ENCODE measurements at places on chromosomes 1 and 21.
A peak's percentile ranks its signal among the peaks of the same experiment; 100 is the strongest.

GRCh38 chr1:33089457-33089856, 8.5 kb downstream of the AZIN2 start:
- DNase-seq, result no peak

- DNase-seq, result no peak
Measured at GRCh38 chr1:191641420-191642260, 516.6 kb upstream of the RGS18 start.

- no peak for DNase-seq
Measured at GRCh38 chr1:237416924-237417655, 375.1 kb downstream of the RYR2 start.

DNA sequence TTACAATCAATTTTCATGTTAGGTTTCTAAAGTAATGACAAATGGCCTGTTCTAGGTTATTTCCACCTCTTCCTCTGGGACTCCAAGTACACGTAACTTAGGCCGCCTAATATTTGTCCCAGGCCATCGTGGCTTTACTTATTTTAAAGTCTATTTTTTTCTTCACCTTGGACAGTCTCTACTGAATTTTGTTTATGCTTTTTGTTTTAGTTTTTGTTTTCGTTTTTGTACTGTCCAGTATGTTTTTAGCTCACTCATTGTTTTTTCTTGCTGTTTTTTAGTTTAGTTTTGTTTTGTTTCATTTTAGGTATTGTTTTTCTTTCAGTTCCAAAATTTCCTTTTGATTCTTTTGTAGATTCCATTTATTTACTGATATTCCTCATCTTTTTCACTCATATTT, 187.7 kb upstream of the RNPC3 start:
- DNase-seq, result no peak

DNA sequence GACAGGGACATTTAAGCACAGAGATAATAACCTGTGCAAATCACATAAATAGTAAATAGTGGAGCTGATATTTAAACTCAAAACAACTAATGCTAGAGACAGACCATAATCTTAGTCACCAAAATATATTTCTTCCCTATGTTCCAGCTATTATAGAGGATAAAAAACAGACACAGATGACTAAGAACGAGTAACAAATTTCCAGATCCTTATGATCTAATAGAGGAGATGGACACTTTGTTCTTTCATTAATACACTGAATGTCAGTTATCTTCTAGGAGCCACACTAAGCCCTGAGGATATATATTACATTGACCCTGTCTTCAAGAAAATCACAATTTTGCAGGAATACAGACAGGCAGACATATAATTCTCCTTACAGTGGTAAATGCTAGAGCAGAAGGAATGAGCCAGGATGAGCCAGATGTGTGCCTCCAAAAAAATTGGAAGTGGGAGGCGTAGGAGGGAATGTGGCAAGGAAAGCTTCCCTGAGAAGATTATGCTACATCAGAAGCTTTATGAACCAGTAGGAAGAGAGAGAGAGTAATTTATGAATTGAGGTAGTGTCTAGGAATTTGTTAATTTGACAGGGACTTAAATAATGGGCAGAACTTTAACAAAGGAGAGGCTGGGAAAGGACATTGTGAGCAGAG, 395.4 kb upstream of the BEND5 start:
- DNase-seq, result no peak

- peak; percentile 6 for DNase-seq
Measured at GRCh38 chr21:32413015-32413504, 554 bp downstream of the EVA1C start.

DNA sequence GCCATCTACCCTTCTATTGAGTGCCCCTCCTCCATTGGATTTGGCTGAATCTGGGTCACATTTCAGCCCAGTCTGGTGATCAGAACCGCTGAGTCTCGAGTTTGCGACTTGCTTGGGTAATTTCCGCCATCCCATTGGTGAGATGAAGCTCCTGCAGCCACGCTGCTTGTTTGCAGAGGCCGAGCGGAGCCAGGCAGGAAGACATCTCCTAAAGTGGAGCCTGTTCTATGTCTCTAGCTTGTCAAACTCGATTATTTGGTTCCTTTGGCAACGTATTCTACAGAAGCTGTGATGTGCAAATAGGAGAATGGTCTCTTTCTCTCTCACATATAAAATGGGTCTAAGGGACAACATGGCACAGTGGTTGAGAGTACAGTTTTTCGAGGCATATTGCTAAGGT, 206.8 kb upstream of the PLXNA2 start:
- no peak for DNase-seq

- DNase-seq, result peak; percentile 10
Measured at GRCh38 chr1:232629250-232630046, 485 bp downstream of the SIPA1L2 start.

DNA sequence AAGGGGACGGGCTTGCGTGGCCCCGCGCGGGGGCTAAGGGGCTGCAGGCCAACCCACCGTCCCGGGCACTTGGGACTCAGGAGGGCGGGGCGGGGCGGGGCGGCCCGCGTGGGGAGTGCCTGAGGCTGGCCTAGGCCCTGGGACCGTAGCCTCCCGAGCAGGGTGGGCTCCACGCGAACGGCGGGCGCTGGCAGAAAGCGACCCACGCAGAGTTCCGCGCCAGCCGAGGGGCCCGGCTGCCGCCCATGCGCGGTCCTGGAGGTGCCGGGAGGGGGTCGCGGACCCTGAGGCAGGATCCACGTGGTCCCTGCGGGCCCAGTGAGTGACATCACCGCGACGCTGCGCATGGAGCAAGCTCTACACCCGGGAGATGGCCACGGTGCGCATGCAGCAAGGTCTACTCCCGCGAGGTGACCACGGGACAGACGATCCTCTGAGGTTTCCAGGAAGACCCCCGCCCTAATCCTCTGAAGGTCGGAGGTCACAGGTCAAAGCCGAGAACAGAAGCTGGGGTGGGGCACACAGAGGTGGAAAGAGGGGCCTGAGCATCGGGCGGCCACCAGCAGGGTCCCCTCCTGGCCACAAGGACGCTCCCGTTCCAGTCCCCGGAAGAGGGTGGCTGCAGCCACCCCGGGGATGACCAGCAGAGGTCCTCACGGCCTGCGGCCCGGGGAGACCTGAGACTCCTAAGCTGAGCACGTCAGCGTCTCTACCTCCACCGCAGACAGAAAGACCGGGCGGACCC, 13.5 kb upstream of the SLC19A1 start:
- peak; percentile 65 for DNase-seq

DNA sequence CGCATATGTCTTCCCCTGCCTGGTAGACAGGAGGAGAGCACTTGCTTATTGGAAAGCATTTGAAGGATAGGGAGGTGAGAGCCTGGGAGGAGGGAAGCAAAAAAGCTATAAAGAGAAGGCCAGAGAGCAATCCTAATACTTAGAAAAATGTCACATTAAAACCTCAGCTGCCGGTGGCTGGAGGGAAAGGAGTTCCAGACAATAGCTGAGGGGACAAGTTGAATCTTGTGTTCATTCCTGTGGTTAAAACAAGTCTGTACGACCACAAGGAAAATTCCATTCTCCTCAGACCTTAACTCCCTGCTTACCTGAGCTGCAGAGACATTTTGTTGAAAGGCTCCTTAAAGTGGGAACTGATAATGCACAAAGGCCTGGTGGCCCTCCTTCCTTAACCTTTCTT, 218.8 kb upstream of the CAMK1G start:
- DNase-seq, result no peak

- no peak for DNase-seq
Measured at GRCh38 chr1:20854529-20854928, 67.4 kb upstream of the HP1BP3 start.

- DNase-seq, result no peak
Measured at GRCh38 chr21:26227130-26227529, 56.6 kb upstream of the APP start.

GRCh38 chr1:48715921-48716320, 60.8 kb downstream of the BEND5 start:
- DNase-seq, result no peak

DNA sequence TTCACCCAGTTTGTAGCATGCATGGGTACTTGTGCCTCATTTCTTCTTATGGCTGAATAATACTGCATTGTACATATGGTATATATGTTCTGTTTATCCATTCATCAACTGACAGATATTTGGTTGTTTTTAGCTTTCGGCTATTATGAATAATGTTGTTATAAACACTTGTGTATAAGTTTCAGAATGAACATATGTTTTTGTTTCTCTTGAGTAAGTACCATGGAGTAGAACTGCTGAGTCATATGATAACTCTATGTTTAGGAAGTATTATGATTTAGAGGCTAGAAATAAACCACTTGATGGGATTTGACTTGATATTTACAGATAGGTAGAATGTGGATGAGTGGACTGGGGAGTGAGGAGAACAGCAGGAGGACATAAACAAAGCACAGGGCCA, 48.6 kb downstream of the WNT2B start:
- no peak for DNase-seq

- DNase-seq, result no peak
Measured at GRCh38 chr1:16172964-16173446, 17.1 kb upstream of the EPHA2 start.

DNA sequence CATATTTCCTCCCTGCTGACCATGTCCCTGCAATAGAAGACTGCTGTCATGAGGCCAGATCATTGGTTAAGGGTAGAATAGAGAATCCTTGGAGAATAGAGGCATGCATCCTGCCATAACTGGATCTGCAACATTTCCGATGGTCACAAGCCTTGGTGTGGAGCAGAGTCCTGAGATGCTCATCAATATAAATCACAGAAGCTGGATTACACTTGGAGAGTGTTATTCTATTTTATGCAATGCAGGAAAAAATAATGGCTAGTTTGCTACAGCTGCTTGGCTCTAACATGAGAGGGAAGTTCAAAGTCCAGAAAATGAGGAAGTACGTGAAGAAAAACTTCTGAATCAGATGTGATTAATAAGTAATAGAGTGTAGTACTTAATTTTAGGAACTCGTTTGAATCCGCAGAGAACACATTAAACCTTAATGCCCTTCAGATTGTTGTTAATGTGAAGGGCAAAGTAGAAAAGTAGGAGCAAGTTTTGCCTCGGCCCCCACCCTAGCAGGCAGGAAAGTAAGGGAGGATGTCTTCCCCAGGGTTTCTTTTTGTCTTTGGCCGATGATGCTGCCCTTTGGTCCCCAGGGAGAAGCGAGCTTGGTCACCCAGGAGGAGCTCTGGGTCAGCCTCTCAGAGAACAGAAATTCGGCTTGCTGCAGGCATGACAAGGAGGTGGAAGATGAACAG, 59.5 kb downstream of the KCNK1 start:
- DNase-seq, result no peak
